ENCODE measurements at places on chromosomes 3 and 15.

GRCh38 chr3:72307438-72308115, 522.6 kb upstream of the PROK2 start:
- DNase-seq: no peak

DNA sequence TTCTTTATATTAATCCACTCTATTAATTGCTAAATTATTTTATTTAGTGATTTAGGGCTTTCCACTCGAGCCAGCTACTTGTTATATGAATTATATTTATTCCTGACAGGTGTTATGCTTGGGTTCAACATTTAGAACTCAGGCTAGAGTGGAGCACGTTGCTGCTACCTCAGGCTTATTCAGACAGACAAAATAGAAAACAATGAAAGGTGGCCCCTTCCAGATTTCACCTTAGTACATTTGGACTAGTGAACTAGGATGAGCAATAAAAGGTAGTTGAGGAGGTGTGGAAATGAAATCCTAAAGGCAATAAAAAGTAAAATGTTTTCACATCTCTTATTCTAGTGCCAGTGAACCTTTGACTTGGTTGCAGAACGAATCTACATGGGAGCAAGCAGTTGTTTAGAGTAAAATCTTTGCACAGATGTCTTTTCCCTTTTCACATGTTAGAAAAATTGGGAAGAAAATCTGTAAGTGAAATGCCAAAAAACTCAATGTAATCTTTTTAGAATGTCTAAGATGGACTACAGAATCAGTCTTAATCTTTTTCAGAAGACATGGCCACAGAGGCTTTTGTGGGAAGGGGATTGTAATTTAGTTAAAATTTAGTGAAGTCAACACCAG, 63.8 kb downstream of the AKAP13 start:
- no peak for DNase-seq

DNA sequence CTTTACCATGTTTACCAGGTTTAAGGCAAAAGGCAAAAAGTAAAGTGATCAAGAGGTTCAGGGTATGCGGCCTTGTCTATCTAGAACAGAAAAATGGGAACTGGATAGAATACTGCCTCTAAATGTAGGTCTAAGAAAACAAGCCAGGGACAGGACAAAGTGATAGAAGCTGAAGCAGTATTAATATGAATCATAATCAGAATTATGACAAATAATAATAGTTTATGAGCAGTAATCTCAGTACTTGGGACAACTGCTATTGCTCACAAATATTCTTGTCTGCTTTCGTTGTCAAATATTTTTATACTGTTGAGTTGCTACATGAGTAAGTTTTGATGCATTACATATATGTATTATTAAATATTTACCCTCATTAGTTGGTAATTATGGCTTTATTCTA, 356.9 kb upstream of the RBMS3 start:
- no peak for DNase-seq

- no peak for DNase-seq
Observed at GRCh38 chr15:43931790-43932435, 105.1 kb downstream of the WDR76 start.

DNA sequence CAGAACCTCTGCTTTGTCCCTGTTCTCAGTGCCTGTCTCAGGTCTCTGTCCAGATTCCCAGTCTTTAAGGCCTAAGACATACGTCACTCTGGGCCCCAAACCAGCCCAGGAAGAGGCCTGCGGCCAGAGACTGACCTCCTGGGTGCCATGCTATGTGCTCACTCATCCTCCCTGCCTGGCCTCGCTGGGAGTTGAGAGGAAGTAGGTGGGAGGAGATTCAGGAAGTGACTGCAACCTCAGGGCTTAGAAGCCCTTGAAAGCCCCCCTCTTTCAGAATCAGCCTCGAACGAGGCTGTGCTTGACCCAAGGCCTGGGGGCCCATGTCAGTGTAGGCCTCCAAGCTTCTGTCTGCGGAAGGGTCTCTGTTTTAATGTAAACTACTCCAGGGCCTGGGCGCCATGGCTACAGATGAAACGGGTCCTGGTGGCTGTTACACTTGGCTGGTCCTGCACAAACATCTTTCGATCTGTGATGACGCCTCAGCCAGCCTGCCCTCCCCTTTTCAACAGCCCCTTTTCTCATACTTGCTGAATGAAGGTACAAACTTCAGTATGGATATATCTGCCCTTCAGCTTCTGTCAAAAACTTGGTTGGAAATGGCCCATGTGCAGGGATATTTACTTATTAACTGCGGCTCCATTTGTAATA, 11.7 kb downstream of the RASGRF1 start:
- DNase-seq: no peak

GRCh38 chr15:31228980-31229826, 97.4 kb upstream of the KLF13 start:
- no peak for DNase-seq

- no peak for DNase-seq
Observed at GRCh38 chr3:156675830-156676767, 1.7 kb downstream of the TIPARP start.

- DNase-seq: no peak
Observed at GRCh38 chr3:188749830-188750229, 421.9 kb upstream of the TPRG1 start.
